ENCODE measurements at places on chromosomes 3 and 15.

- DNase-seq = no peak
Measured at GRCh38 chr3:25964141-25964540, 174.3 kb downstream of the OXSM start.

- no peak for DNase-seq
Measured at GRCh38 chr15:67105065-67105951, 39.9 kb downstream of the SMAD3 start.

DNA sequence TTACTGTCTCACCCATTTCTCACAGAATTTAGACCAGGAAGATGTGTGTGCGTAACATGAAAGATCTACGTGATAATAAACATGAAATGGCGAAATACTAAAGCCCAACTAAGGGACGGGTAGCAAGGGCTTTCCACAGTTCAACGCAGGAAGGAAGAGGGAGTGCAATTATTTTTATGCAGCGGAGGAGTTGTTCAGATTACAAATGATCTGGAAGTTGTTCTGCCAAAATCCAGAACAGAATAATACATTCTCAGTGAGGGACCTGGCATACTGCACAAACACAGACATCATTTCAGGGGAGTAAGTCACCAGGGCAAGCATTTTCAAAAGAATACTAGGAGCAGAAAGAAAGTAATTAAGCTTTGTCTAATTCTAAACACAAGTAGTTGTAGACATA is 133.6 kb upstream of the RAP2B start:
- DNase-seq = no peak

- DNase-seq = no peak
Measured at GRCh38 chr3:171566803-171567422, 106.7 kb upstream of the TNIK start.

DNA sequence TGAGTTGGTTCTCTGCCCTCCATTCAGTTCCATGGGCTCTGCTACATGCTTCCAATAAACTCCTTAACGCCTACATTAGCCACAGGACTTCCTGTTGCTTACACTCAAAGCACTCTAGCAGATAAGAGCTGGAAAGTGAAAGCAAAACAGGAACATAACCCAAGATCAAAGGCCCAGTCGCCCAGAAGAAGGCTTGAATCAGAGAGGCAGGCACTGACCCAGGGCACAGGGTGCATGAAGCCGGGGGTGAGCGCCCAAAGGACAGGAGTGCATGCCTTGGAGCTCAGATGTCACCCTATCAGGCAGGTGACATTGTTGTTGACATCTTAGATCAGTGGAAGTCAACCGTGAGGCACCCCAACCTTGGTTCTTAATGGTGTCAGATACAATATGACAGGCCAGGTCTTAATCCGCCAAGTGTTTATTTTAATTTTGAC is 235.1 kb downstream of the UACA start:
- DNase-seq = no peak

DNA sequence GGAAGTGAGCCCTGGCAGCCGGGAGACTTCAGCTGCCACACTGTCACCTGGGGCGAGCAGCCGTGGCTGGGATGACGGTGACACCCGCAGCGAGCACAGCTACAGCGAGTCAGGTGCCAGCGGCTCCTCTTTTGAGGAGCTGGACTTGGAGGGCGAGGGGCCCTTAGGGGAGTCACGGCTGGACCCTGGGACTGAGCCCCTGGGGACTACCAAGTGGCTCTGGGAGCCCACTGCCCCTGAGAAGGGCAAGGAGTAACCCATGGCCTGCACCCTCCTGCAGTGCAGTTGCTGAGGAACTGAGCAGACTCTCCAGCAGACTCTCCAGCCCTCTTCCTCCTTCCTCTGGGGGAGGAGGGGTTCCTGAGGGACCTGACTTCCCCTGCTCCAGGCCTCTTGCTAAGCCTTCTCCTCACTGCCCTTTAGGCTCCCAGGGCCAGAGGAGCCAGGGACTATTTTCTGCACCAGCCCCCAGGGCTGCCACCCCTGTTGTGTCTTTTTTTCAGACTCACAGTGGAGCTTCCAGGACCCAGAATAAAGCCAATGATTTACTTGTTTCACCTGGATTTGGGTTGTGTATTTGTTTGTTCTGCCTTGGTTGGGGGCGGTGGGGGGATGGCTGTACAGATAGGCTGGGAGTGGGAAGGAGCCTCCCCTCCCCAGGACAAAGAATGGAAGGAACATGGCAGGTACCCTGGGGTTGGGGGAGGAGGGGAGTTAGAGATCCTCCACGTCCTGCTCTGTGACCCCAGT is 2.9 kb upstream of the GRM2 start:
- DNase-seq = no peak

DNA sequence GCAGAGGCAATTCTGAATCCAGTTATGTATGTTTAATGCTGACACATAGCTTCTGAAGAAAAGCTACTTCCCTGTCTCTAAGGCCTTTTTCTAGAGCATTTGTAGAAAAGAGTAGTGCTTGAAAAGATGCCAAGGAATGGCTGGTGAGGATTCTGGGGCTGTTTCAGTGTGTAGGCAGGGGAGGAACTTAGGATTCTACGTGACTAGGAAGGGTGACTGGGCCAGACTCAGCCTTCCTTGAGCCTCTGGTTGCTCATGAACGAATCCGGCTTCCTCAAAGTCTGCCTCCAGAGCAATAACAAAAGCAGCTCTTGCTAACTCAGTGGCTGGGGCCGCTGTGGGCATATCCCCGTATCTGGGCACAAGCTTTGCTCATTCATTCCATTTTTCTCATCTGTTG is 104.8 kb upstream of the WNT5A start:
- DNase-seq = no peak

DNA sequence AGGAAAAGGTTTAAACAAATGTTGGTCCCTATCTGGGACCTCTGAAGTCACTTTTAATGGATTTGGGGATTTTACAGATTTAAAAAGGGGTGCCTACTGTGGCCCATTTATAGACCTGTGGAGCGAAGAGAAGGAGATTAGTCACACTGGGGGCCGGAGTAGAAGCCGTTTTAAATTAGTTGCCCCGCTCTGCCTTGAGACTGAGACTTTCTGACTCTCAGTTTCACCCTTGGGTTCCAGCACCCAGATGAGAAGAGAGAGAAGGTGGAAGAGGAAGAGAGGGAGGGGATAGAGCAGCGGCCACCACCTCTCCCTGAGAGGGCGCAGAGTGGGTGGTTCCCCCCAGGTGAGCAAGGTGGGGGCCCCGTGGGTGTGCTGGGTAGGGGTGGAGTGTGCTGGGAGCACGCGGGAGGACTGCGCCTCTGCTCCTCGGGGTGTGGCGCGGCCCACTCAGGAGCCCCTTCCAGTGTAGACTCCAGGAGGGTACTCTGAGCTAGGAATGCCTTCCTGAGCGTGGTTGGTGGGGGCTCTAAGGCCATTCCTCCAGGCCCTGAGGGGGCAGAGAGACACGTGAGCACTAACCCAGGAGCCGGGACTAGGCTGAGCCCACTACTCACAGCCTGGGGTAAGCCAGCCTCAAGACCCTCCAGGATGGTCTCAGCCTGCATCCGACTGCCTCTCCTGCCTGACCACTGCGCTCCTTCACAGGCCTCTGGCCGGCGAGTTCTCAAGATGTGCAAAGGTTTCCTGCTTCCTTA is 32.6 kb upstream of the RAB6B start:
- DNase-seq = no peak

- DNase-seq = no peak
Measured at GRCh38 chr3:114370537-114371174, 76.8 kb downstream of the TIGIT start.

GRCh38 chr3:57073628-57074027 is 13.2 kb downstream of the SPATA12 start:
- no peak for DNase-seq

DNA sequence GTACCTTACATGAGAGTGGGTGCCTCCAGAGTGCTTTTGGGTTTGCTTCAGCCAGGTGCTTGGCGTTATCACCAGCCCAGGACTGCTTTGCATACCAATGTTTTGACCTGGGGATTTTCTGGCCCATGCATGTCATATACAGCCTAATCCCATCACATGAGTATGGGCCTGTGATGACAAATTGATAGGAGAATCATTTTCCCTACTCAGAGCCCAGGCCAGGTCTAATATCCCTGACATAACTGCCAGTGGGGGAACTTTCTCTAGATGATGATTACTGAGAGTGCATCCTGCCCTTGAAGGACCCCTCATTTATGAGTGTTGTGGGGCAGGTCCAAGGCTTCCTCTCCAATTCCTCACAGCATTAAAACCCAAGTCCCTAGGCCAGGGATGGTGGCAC is 197.5 kb upstream of the LYSMD4 start:
- no peak for DNase-seq

GRCh38 chr15:74541494-74542165 is 610 bp downstream of the ARID3B start:
- DNase-seq = peak; percentile 62

GRCh38 chr3:17259685-17260084 is 374.9 kb downstream of the PLCL2 start:
- no peak for DNase-seq

GRCh38 chr15:40501487-40501886 is 30.7 kb downstream of the CHST14 start:
- no peak for DNase-seq

DNA sequence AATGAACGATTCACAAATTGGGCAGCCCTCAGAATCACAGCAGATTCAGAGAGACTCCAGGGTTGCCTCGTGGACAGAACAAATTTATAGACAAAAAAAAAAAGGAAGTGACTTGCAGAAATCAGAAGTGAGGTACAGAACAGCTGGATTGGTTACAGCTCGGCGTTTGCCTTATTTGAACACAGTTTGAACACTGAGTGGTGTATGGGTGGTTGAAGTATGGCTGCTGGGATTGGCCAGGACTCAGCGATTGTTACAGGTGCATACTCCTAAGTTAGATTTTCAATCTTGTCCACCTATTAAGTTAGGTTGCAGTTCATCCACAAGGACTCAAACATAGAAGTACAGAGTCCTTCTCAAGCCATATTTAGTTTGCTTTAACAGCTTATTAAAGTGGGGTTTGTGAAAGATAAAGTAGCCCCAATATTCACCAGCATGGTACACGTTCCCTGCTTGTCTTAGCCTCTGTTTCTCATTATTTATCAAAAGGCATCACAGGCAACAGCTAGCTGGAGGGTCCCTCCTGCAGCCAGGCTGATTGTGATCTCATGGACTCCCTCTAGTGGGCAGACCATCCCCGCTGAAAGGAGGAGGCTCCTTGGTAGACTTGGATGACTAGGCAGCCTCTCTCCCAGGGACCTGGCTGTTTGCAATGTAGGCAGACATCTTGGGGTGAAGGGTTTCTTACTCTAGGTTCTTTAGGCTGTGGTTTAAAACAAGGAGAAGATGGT is 17.6 kb upstream of the ALDH1L1 start:
- peak; percentile 28 for DNase-seq

DNA sequence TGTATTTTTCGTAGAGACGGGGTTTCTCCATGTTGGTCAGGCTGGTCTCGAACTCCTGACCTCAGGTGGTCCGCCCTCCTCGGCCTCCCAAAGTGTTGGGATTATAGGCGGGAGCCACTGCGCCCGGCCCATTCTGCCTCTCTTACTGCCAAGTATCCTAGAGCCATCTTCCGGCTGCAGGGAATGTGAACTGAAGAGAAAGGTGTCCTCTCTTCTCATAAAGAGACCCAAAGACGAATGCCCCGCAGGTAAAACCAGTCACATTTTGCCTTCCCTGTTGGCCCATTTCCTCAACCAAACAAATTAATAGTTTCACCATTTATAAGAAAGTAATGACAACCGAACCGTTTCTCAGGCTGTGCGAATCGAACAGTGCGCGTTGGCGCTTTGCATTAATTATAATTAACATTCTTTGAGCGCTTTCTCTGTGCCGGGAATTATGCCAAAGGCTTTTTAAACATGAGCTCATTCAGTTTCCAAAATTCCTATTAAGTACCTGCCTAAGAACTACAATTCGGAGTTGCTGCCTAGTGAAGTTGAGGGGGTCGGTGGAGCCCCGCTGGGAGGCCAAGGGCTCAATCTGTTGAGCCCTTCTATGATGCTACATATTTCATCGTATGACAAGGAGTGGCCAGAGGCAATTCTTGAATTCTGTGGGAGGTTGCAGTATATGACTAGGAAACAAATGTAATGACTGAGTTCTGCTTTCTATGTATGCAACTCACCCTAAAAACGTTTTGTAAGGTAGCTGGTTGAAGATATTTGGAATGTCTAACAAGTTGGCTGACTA is 819 bp upstream of the RPL24 start:
- DNase-seq = no peak

DNA sequence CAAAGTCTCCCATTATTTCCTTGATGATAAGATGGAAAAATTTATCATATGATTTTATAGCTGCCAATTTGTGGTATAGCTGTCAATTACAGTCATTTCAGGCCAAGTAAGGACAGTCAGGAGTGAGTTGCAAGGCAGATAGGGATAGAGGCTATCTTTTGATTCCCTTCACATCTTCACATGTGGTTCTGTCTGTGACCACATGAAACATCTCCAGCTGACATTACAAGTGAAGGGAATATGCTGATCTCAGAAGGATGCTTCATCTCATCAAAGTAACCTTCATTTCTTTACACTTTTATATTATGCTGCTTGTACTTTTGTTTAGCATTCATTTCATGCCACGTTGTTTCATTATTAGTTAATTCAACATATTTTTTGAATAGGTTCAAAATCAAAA is 136.9 kb upstream of the CFAP20DC start:
- no peak for DNase-seq

DNA sequence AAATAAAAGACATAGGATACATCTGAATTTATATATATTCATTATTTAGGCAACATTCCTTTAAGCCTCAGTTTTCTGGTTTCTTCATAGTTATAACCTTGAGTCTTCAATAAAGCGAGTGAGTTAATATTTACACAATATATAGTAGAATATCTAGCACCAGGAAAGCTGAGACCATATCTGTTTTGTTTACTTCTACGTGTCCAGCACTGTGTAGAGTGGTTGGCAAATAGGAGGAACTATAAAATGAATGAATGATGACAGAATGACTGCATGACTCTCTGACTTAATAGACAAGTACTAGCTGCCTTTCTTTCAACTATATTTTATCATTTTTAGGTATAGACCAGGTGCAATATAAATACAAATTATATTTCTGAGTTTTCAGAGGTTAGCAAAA is 197.8 kb upstream of the RBMS3 start:
- DNase-seq = no peak

DNA sequence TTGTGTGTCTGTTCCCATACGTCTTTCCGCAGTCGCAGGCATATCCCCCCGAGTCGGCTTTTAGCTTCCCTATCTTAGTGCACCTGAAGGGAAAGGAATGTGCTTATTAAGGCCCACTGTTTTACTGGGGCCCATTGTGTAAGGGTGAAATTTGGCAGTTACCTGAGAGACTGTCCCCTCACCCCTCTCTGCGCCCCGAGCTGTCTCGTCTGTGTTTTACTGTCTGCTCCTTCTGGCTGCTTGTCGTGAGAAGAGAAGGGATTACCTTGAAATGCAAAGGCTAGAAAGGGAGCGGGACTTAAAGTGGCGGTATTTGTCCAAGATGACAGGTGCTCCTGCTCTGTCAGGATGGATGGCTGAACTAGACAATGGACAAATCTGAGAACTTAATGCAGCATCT is 233.0 kb upstream of the POU1F1 start:
- DNase-seq = no peak

DNA sequence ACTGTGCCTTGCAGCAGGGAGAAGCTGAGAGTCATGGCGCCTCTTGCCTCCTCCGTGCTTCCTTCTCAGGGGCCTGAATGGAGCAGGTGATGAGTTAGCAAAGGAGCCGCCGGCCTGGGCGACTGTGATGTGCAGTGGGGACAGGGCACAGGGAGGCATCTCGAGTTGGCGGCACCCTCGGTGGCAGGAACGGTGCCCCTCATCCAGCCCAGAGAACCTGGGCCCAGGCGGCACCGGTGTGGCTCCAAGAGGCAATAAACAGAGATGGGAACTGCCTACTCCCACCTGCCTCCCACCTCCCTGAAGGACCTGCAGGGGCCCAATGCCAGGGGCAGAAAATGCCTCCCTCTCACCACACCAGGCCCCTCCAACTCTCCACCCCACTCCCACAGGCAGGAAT is 6.2 kb downstream of the SLC41A3 start:
- no peak for DNase-seq
